Astrocyte (in vitro differentiated cells and primary cell): ENCODE measurements at places on chromosomes 2 and 18. TPM values are rescaled to one million over a fixed set of nuclear protein-coding genes. Genes with fewer than 3 reads are reported as not detected.
A peak's percentile ranks its signal among the peaks of the same experiment; 100 is the strongest.

GRCh38 chr18:79169958-79170555 is 100.9 kb downstream of the ATP9B start:
- no peak overlapping the region for H3K4me3 ChIP-seq
- peaks cover 5% of the 10 kb centered on the region for H3K36me3 ChIP-seq
- H3K4me1 ChIP-seq = no peaks in the 10 kb centered on the region
- no peak overlapping the region for H3K27ac ChIP-seq
- peak; percentile 17 for DNase-seq

- H3K27me3 ChIP-seq = no peaks in the 10 kb centered on the region
- peaks cover 8% of the 10 kb centered on the region for H3K4me1 ChIP-seq
- DNase-seq = peak; percentile 57
- H3K36me3 ChIP-seq = no peaks in the 10 kb centered on the region
Measured at GRCh38 chr2:157866202-157866601, 9.9 kb downstream of the ACVR1 start.

DNA sequence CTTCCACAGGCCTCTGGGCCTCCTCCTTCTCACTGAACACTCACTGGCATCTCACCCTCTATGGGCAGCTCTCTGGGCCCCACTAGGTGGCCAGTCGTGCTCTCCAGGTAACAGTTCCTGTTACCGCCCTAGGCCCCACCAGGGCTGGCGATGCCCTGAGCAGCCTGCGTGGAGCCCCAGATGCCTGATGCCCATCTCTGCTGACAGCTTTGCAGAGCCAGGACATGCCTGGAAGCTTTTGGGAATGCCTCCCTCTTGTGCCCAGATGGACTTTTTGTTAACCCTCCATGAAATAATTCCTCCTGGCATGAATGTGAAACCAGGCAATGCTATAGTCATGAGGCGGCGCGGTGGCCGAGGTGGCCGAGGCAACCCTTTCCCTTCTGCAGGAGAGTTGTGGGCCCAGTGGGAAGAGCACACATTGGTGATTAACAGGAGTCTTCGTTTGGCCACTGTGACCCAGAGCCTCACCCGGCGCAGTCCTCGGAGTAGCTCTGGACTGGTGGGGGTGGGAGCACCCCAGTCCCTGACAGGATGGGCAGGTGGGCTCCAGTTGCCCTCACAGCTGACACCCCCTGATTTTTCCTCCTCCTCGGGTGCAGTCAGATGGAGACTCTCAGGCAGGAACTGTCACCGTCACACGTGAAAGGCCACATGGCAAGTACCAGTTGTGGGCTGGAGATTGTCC is 80.0 kb downstream of the SH3BP4 start:
- no peak overlapping the region for H3K4me3 ChIP-seq
- DNase-seq = no peak
- no peak overlapping the region for H3K27ac ChIP-seq
- peaks cover 16% of the 10 kb centered on the region for H3K4me1 ChIP-seq
- peaks cover 20% of the 10 kb centered on the region for H3K36me3 ChIP-seq

- no peak for DNase-seq
- no peaks in the 10 kb centered on the region for H3K36me3 ChIP-seq
- peaks cover 5% of the 10 kb centered on the region for H3K4me1 ChIP-seq
- no peak overlapping the region for H3K27ac ChIP-seq
Measured at GRCh38 chr2:236157815-236158498, 10.2 kb downstream of the GBX2 start.

GRCh38 chr2:146523196-146523595 is 1321.6 kb upstream of the ACVR2A start:
- no peak overlapping the region for H3K4me3 ChIP-seq
- no peaks in the 10 kb centered on the region for H3K4me1 ChIP-seq
- H3K27ac ChIP-seq = no peak overlapping the region
- no peak for DNase-seq
- no peaks in the 10 kb centered on the region for H3K36me3 ChIP-seq

GRCh38 chr2:231877533-231878456 is 48.4 kb downstream of the NPPC start:
- no peaks in the 10 kb centered on the region for H3K36me3 ChIP-seq
- H3K4me1 ChIP-seq = no peaks in the 10 kb centered on the region
- no peak overlapping the region for H3K27ac ChIP-seq
- DNase-seq = peak; percentile 36
- H3K27me3 ChIP-seq = peaks cover 3% of the 10 kb centered on the region

DNA sequence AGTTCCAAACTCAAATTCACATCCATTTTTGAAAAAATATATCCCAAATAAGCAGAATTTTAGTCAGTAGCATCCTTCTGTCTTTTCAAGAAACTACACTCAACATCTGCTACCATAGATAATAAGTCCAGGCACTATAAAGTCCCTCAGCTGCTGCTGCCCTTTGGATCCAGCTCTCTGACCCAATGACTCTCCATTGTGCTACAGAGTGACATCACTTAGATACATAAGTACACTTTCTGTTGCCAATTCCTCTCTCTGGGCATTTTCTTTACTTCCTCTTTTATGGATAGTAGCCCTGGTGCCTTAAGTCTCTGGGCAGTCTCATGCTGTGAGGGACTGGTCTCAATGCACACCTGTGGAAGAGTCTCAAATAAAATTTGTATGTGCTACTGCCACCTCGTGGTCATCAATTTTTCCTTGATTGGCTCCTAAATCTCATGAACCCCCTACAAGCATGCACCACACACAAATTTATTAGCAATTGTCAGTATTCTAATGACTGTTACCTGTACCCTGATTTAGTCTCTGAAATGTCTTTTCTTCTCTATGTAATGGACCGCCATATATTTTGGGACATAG is 219.2 kb downstream of the LRP1B start:
- no peaks in the 10 kb centered on the region for H3K36me3 ChIP-seq
- no peak overlapping the region for H3K27ac ChIP-seq
- H3K4me3 ChIP-seq = no peak overlapping the region
- H3K4me1 ChIP-seq = no peaks in the 10 kb centered on the region
- H3K27me3 ChIP-seq = no peaks in the 10 kb centered on the region

DNA sequence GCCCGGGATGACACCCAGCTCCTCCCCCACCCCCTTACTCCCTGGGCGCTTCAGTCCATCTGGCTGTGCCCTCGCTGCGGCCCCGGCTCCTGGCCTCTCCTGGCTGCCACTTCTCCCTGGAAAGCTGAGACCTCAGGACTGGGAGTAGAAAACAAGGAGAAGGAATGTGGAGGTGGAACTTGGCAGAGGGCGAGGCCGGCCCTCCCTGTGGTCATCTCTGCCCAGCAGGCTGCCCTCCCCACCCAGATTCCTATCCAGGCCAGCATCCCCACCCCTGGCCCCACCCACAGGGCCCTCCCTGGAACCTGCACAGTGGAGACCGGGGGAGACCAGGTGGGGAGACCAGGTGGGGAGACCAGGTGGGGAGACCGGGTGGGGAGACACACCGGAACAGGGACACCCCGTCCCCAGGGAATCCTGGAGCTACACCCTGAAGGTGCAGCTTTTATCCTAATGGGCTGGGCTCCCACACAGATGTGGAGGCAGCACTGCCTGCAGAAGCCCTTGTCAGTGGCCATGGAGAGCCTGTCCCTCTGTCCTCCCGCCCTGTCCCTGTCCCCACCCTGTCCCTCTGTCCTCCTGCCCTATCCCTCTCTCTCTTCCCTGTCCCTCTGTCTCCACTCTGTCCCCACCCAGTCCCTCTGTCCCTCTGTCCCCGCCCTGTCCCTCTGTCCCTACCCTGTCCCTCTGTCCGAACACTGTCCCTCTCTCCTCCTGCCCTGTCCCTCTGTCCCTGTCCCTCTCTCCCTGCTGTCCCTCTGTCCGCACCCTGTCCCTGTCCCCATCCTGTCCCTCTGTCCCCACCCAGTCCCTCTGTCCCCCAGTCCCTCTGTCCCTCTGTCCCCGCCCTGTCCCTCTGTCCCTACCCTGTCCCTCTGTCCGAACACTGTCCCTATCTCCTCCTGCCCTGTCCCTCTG is 157.1 kb downstream of the PXDN start:
- H3K36me3 ChIP-seq = no peaks in the 10 kb centered on the region
- DNase-seq = peak; percentile 48
- H3K27me3 ChIP-seq = no peaks in the 10 kb centered on the region
- peaks cover 37% of the 10 kb centered on the region for H3K4me1 ChIP-seq

GRCh38 chr2:31011587-31011986 is 126.7 kb downstream of the GALNT14 start:
- H3K4me1 ChIP-seq = no peaks in the 10 kb centered on the region
- no peak overlapping the region for H3K27ac ChIP-seq
- DNase-seq = no peak
- no peak overlapping the region for H3K4me3 ChIP-seq

GRCh38 chr2:44015239-44015638 is 19.4 kb upstream of the LRPPRC start:
- H3K36me3 ChIP-seq = no peaks in the 10 kb centered on the region
- peaks cover 12% of the 10 kb centered on the region for H3K27me3 ChIP-seq
- no peaks in the 10 kb centered on the region for H3K4me1 ChIP-seq
- DNase-seq = no peak
- no peak overlapping the region for H3K27ac ChIP-seq
- no peak overlapping the region for H3K4me3 ChIP-seq

Gene RALBP1
- total RNA-seq = 57.5 and 57.7 TPM in 2 replicates

Gene IL1B
- total RNA-seq = not detected in 2 replicates

Gene GKN1
- not detected in 2 replicates for total RNA-seq

Gene ZSWIM2
- not detected in 2 replicates for total RNA-seq
